CD4-positive, alpha-beta T cell treated with Interleukin-4 for 4 hours (primary cell): ENCODE measurements at places on chromosomes 4 and X.
A peak's percentile ranks its signal among the peaks of the same experiment; 100 is the strongest.

GRCh38 chrX:72069350-72070160 lies 62.2 kb downstream of the RTL5 start:
- no peak for DNase-seq

DNA sequence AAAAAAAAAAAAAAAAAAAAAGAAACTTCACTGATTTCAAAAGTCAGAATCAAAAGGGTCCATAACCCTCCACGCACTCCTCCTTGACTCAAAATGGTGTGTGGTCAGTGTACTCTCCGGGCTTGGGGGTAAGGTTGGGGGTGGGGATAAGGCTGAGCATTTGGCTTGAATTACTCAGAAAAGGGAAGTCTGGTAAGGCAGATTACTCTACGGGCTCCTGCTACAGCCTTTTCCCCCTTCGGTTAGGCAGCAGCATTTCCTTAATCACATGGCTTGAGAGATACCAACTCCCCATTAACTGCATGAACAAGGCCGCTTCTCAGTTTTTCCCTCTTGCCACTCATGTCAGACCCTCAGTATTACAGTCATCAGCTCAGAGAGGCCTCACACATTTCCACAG lies 135.4 kb upstream of the DUSP21 start:
- DNase-seq: no peak

DNA sequence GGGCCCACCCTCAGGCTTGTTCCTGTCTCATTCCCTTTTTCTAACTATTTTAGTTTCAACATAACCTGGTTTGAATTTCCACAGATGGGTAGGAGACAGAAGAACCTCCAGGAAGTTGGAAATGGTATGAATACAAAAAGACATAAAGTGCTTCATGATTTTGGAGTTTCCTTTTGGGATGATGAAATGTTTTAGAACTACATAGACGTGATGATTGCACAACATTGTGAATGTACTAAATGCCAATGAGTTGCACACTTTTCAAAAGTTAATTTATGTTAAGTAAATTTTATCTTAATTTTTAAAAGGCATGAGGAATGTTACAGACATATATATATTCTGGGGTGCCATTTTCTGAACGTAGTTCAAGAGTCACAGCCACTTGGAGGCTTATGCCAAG lies 41.1 kb upstream of the IBSP start:
- DNase-seq: no peak

DNA sequence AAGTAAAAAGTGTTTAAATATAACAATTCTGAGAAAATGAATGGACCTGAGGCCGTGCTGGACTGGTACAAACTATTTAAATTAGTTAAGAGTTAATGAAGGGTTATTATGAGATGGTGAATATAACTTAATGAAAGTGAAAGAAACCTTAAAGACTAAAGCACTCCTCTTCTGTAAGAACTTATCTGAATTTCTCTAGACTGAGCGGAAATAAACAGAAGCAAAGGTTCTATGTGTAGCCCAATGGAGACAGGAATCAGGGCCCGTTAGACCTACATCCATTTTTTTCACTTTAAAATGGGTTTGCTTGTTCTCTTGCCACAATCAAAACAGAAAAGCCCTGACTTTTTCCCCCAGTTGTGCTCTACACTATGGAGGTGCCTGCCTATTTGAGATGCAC lies 14.9 kb downstream of the AMMECR1 start:
- no peak for DNase-seq

DNA sequence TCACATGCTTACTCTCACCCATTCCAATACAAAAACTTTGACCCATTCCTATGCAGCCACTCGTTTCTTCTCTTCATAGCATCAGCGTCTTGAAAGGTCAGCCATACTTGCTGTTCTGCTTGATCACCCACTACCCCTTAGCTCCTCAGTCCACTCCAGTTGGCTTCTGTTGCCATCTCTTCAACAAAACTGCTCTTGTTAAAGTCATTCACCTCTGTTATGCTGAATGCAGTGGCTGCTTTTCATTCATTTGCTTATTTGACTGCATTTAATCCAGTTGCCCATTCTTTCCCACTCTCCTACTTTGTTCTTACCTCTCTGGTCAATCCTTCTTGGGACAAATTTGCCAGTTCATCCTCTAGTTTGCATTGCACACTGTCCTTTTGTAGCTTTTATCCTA lies 24.9 kb downstream of the CEP135 start:
- no peak for DNase-seq

- peak; percentile 99 for DNase-seq
Observed at GRCh38 chr4:7067452-7068278, at the start of gene GRPEL1. TSS of gene GRPEL1 (minus strand) at chr4:7068064. CDS start at chr4:7068032, 32 bp downstream.

GRCh38 chr4:45423896-45424295 lies 697.5 kb upstream of the GNPDA2 start:
- DNase-seq: no peak

- DNase-seq: no peak
Observed at GRCh38 chrX:26954029-26954428, 509.1 kb downstream of the PPP4R3C start.

DNA sequence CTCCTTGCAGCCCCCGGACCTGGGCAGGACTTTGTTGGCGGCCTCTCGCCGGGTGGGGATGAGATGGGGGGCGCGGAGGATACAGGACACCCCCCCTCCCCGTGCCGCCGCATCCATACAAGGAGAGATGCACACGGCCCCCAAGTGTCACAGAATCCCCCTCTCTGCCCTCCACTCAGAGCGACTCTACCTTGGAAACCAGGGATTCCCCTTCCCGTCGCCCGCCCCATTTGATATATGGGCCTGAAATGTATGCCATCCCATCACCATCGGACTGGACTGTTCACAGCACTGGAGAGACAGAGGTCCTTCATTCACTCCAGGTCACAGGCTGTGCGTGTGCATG lies 426 bp downstream of the PORCN start:
- no peak for DNase-seq

DNA sequence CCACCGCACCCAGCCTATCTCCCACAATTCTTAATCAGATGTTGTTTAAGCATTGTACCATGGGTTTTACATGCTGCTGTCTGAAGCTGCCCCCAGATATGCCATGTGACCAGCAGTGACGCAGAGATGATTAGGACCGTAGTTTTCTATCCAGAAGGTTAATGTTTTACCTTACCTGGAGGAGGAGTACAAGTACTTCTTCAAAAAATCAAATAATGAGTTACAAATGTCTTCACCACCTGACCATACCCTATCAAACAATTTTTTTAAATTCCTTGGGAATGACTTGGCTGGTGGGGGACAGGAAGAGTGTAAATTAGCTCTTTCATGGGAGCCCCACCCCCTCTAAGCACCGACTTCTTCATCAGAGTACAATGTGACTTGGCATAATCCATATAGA lies 16.2 kb upstream of the SGMS2 start:
- no peak for DNase-seq

GRCh38 chrX:40314070-40314469 lies 216.3 kb upstream of the BCOR start:
- no peak for DNase-seq

GRCh38 chrX:44980403-44980802 lies 107.4 kb downstream of the KDM6A start:
- DNase-seq: no peak

DNA sequence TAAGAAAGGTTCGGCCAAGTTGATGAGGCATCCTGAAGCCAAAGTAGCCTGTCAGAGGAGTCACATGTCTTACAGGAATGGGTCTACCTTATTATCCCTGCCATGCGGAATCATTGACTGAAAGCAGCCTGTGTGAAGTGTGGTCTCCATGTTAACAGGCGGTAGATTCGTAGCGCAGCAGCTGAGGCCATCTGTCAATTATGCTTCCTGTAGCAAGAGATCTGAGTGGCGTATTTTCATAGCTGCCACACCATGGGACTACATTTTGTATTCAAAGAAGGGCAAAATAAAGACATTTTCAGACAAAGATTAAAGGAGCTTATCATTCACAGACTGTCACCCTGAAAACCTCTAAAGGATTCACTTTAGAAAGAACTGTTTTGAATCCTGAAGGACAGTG lies 11.2 kb upstream of the MED14 start:
- no peak for DNase-seq

DNA sequence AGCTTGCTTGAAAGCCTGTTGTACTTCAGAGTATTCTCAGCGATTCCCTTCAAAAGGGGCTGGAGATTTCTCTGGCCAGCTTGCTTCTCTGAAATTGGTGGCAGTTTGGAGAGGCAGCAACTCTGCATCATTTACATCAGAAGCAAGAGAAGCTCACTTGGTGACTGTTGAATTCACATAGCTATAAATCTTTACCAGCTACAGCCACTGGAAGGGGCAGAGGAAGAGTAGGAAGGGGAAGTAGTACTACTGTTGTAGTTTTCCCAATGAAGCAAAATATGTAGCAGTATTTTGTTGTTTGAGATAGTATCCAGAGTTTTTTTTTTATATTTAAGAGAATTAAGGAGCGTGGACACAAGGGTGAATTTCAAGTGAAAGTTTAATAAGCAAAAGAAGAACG lies 2.8 kb downstream of the TENT5D start:
- DNase-seq: no peak

GRCh38 chrX:10926891-10927290 lies 184.2 kb upstream of the HCCS start:
- DNase-seq: no peak

DNA sequence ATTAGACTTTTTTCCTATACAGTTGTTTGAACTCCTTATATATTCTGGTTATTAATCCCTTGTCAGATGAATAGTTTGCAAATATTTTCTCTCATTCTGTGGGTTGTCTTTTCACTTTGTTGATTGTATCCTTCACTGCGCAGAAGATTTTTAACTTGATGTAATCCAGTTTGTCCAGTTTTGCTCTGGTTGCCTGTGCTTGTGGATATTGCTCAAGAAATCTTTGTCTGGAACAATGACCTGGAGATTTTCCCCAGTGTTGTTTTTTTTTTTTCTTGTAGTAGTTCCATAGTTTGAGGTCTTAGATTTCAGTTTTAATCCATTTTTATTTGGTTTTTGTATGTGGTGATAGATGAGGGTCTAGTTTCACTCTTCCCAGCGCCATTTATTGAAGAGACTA lies 289.8 kb upstream of the SPOCK3 start:
- DNase-seq: no peak

DNA sequence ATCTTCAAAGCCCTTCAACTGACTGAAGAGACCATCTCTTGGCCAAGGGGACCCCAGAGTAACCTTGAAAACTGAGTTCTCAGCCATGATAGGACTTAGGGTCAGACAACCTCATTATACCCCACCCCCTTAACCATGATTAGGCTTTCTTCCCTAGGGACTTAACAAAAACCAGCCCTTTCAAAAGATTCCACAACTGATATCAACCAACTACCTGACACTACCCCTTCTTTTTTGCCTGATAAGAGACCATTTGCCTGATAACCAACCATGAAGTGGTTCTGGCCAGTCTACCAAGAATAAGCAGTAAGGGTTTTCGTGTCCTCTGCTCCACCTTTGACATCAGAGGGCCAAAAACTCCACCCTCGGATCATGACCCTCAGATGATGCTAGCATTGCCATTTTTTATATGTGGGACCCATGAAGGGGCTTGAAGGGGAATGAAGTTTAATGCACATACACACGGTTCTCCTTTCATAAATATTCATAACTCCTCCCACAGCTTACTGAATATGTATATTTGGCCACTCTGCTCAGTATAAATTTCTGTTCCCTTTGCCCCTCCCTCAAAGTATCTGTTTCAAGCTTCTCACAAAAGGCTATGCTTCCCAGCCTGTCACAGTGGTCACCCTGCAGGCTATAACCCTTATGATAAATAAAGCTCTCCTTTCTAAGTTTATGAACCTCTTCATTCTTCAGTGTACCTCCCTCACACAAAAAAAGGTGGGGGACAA lies 12.3 kb downstream of the TBCK start:
- DNase-seq: no peak

DNA sequence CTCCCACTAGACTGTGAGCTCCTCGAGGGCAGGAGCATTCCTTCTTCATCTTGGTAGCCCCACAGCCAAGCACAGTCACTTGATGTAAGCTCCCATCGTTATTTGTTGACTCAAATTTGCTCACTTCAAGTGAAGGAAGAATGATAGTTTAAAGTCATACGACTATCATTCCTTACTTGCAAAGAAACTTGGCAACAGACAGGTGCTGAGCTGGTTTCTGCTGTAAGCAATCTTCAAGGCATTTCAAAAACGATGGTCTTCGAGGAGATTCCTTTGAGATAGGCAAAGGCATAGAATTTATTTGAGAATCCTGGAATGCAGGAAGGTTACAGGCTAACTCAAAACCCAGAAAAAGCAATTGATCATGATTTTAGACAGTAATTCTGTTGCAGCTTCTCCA lies 64.8 kb downstream of the QDPR start:
- DNase-seq: no peak

DNA sequence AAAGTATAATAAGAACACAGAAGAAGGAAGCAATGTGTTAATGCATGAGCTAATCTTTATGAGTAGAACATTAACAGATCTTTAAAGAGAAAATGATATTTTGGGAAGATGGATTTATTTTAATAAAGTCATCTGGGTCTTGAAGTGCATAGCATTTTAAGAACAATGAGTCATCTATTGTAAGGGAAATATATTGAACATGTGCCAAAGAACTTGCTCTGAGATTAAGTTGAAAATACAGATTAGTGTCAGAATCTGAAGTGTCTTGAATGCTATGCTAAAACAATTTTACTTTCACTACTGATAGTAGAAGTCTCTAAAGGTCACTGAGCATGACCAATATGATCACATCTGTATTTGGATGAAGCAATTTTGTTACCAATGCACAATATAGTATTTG lies 776.7 kb upstream of the GRID2 start:
- no peak for DNase-seq

DNA sequence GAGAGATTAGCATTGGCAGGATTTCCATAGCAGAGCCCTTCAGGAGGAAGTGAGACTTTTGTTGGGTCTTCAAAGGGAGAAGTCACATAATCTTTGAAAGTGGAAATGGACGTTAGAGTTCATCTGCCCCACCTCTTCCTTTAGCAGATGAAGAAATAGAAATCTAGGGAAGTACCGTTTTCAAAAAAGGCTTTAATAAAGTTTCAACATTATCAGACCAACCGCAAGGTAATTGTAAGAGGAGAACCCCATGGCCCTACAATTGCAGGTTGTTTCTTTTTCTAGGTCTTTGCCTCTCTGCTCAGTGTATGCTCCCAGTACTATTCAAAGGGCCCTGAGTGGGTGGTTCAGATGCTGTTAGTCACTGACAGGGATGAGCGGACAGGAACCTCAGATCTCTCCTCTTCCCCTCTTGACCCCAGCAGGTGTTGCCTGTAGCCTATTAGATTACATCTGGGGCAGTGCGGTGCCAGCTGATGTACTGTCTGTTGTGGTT lies 48.6 kb upstream of the AP1S2 start:
- DNase-seq: no peak

DNA sequence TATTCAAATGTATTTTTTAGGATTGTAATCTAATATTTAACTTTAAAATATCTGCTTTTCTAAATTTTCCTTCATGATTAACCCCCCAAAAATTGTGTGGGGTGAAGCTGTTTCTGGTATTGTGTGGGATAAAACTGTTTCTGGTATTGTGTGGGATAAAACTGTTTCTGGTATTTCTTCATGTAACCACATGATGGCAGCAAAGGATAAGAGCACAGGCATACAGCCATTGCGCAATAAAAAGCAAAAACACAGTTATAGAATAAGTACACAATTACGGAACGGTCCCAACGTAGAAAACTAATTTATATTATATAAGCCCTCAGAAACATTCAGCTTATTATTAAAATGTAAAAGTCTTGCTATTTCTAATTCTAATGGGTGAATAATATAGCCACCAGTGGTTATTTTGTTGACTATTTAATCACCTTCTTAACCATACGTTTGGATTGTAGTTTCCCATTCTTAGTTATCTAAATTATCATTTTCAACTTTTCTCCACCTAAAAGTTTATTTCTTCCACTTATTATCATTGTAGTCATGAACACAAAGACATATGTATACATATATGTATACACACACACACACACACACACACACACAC lies 333.9 kb upstream of the FSTL5 start:
- DNase-seq: peak; percentile 30

GRCh38 chr4:7330031-7330596 lies 104.6 kb downstream of the PSAPL1 start:
- DNase-seq: no peak
